ENCODE measurements at places on chromosomes 11 and 22.

- DNase-seq, result no peak
Observed at GRCh38 chr22:19652316-19652715, 62.0 kb upstream of the SEPTIN5 start.

DNA sequence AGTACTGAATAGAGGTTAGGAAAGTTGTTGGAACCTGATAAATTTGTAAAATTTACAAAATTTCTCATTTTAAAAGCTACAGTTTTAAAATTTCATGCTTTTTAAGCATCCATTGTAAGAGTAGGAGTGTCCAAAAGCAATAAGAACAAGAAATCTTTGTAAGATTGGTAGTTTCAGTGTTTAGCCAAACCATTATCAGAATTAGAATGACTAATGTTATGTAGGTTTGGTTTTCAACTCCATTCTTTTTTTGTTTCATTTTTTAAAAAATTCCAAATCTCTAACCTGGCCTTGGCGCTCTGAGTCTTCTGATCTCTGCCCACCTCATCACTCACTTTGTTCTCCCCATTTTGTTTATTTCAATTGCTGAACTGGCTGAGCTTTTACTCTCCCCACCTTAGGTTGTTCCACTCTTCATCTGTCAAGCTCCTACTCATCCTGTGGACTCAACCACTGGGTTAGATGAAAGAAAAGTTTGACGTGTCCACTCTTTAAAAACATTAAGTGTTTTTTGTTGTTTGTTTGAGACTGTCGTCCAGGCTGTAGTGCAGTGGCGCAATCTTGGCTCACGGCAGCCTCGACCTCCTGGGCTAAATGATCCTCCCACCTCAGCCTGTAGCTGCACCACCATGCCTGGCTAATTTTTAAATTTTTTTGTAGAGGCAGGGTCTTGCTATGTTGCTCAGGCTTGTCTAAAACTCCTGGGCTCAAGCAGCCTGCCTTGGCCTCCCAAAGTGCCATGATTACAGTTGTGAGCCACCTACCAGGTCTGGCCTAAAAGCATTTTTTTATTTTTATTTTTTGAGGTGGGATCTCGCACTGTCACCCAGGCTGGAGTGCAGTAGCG lies 14.0 kb downstream of the EP300 start:
- no peak for DNase-seq

- no peak for DNase-seq
Observed at GRCh38 chr22:40058265-40058664, 63.5 kb downstream of the FAM83F start.

DNA sequence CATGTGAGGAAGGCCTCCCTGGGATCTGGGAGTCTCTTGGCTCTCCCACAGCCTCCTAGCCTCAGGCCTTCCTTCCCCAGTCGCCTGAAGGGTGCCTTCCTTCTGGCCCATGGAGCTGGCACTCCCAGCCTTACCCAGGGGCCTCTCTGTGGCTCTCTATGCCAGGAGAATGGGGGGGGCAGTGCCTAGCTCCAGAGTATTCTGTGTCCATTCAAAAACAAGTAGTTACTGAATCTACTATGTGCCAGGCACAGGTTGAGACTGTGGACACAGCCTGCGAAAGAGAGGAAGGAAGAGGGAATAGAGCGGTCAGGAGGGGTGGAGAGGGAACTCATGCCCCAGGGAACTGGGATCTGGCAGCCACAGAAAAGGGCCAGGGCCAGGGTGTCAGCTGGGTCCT lies 2.7 kb upstream of the PLA2G3 start:
- no peak for DNase-seq

GRCh38 chr22:25365491-25366261 lies 146.2 kb downstream of the CRYBB2 start:
- DNase-seq, result no peak

- DNase-seq, result no peak
Observed at GRCh38 chr11:92473736-92474135, 249.1 kb downstream of the FAT3 start.

DNA sequence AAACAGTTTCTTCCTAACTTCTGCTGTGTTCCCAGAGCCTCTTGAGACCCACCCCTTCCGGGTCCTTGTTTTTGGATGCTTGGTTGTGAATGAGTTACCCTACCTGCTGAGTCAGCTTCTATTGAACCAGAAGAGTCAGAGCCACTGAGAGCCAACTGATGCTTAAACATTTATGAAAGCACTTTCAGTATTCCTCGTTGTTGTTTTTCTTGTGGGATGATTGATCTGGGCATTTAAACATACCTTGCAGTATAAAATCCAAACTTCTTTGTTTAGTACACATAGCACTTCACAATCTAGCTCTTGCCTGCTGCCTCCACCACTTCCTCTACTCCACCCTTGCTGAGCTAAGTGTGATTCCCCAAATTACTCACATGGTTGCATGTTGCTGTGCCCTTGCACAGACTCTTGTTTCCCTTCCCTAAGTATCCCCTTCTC lies 5.5 kb downstream of the PRSS23 start:
- DNase-seq, result no peak

DNA sequence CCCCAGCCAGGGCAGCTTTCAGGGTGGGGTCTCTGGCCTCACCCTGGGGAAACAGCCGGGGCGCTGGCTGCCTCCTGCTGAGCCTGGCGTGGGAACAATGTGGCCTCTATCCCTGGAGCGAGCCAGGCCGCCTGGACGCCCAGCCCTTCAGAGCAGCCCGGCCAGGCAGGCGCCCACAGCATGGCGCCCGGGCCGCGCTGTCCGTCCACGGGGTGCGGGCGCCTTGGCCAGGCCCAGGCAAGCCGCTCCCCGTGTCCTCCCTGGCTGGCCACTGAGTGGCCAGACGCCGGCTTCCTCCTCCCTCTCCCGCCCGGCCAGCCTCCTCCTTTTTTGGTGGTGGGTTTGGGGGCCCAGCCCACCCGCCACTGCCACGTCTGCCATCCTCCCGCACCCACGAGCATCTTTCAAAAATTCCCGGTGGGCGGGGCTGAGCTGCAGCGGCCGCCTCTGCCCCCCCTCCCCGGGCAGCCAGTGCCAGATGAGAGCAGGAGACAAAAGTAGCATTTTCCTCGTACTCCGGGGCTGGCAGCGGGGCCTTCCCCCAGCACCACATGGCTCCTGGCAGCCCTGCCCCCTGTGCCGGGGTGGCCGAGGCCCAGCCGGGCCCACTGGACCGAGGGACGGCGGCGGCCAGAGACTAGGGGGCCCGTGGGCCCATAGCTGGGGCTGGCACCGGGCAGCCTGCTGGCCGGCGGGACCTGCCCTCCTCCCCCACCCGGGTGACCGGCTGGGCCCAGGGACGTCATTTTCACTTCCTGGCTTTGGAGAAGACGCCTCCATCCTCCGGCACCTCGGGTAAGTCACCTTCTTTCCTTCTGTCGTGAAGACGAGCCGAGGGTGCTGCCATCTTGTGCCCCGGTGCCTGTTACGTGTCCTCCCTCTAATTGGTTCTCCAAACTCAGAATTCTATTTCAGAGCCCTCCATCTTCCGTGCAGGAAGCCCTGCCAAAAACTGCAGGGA lies 70.2 kb upstream of the PPARA start:
- DNase-seq, result peak; percentile 9

- DNase-seq, result no peak
Observed at GRCh38 chr11:111982541-111983186, 42.5 kb upstream of the DLAT start.

DNA sequence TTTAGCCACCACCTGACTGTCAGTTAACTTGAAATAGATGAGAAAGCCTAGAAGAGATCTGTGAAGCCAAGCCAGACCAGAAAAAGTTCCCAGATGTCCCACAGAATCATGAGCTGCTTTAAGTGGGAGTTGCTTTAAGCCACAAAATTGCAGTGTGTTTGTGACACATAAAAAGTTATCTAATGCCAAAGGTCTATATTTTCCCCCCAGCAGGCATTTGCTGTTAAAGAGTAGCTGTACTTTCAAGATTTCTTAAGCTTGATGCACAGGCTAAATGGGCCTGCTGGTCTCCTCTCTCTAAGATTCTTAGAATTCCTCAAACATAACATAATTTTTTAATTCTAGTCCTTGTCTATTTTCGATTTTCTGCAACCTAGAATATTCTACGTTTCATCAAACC lies 825.7 kb downstream of the FAM181B start:
- DNase-seq, result no peak

DNA sequence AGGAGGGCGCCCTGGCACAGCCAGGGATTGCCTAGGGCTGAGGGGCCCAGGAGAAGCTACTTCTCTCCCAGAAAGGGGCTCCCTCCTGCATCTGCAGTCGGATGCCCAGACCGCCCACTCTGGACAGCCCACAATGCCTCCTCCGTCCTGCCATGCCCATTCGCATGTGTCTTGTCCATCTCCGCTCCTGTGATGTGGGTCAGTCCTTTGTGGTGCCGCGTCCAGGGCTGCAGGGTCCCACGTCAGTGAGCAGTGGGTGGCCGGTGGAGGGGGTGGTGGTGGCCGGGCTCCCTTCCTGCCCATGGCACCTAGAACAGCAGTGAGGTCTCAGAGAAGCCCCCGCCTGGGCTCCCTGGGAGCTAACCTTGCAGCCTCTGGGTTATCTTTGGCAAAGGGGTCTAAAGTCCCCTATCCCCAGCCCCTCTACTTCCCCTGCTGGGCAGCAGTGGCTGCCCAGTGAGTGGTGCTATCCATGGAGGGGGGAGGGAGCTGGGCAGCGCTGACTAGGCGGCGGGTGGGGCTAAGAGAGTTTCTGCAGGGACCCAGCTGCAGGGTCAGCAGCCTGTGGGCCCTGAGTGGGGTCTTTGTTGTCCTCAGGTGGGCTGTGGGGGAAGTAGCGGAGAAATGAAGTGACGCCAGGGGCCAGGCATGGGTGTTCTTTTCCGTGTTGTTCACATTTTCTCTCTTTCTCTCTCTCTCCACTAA lies 41.1 kb downstream of the KCNC1 start:
- no peak for DNase-seq

DNA sequence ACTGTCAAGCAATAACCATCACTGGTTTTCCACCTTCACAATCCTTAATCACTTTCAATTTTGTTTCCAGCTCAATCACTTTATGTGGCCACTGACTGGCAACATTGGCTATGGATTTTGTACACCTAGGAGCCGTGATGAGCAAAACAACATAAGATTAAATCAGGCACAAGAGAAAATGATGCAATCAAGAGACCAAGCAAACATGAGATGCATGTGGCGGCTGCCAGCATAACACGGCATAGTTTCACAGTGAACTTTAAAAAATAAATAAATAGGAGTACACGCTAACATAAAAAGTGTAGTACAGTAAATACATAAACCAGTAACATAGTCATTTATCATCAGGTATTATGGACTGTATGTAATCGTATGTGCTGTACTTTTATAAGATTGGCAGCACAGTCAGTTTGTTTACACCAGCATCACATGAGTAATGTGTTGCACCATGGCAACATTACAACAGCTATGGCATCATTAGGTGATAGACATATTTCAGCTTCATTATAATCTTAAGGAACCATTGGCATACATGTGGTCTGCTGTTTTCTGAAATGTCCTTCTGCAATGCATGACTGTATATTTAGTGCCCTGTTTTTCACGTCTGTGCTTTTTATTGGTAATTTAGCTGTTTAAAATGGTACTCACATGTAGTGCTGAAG lies 83.3 kb upstream of the PRDM11 start:
- no peak for DNase-seq

DNA sequence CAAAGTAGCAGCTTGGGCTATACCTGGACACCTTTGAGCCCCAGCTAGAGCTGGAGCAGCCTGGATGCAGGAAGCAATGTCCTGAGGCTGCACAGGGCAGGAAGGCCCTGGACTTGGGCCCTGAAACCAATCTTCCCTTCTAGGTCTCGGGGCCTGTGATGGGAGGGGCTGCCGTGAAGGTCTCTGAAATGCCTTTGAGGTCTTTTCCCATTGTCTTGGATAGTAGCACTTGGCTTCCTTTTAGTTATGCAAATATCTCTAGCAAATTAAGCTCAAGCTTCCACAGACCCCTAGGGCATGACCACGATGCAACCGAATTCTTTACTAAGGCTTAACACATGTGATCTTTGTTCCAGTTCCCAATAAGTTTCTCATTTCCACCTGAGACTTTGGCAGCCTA lies 40.0 kb downstream of the LINC01488 start:
- DNase-seq, result peak; percentile 77

DNA sequence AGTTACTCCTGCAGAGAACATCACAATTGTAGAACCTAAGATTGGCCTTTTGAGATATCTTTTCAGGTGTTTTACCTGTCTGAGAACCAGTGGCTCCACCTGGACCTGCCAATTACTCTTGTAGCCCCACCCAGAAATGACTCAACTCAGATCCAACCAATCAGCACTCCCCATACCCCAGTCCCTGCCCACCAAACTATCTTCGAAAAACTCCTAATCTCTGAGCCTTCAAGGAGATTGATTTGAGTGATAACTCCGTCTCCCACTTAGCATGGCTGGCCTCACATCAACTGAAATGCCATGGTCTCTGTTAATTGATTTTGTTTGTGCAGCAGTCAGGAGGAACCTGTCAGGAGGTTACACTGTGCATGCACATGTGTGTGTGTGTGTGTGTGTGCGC lies 103.6 kb downstream of the MTNR1B start:
- DNase-seq, result peak; percentile 23

DNA sequence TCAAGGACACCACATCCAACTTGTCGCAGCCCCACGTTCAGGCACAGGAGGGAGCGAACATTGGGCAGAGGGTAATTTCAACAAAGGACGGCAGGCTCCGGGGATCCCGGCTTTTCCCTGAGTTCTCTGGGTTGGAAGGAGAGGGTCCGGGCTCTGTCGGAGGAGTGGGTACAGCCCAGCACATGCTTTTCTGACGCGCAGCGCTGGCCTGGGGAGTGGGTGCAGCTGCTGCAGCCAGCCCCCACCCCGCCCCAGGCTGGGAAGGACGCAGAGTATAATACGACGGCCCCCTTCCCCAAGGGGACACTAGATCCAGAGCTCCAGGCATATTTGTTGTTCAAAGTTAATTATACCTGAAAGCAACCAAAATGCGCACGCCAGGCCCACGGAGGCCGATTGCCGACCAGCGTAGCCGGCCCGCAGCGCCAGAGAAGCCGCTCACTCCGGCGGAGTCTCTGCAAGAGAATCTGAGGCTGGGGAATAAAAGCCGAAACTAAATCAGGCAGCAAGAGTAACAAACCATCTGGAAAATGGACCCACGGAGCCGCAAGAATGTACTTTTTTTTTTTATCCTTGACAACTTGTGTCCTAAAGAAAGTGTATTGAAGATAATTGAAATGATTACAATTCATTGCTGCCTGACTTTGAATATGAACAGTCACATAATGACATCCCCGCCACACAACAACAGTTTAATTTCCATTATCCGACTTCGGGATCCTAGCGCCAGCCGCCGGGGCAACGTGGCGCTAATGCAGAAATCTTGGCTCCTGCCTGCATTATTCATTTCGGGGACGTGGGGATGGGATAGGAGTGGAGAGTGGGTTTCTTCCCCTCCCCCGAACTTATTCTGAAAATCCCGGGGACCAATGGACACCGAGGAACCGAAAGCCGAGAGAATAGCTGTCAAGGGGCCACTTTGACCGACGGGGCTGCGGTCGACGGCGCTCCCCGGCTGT lies 14.0 kb upstream of the PAX6 start:
- DNase-seq, result no peak

Measured in WTC11 (cell line).